Lower leg skin (tissue), 4 donors: ENCODE measurements at places on chromosomes 7 and 10. TPM values are rescaled to one million over a fixed set of nuclear protein-coding genes. Genes with fewer than 3 reads are reported as not detected.

GRCh38 chr7:44967571-44968446, 11.0 kb downstream of the MYO1G start:
- DNase-seq, result no peak

- DNase-seq, result no peak
These were observed 354.2 kb downstream of the GFRA1 start for GRCh38 chr10:115918812-115919211.

DNA sequence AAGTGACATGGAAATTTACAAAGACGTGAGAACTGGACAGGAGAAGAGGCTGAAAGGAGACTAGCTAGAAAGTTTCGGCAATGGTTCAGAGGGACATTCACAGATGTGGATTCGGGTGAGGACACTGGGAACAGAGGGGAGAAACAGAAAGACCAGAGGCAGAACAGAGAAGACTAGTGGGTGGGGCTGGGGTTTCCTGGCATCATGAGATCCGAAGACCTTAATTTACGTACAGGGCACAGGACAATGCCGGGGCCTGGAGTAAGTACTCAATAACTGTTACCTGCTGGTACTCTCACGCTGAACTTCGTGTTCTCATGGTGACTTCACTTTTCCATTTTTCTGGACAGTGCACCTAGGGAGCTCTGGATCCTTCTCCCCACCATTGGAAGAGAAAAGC, 53.5 kb downstream of the VOPP1 start:
- DNase-seq, result no peak

Gene DKK1
- 27.7 TPM for total RNA-seq

GRCh38 chr7:98105942-98106544, 619 bp upstream of the LMTK2 start:
- DNase-seq, result no peak

Gene OR6B1
- not detected for total RNA-seq

DNA sequence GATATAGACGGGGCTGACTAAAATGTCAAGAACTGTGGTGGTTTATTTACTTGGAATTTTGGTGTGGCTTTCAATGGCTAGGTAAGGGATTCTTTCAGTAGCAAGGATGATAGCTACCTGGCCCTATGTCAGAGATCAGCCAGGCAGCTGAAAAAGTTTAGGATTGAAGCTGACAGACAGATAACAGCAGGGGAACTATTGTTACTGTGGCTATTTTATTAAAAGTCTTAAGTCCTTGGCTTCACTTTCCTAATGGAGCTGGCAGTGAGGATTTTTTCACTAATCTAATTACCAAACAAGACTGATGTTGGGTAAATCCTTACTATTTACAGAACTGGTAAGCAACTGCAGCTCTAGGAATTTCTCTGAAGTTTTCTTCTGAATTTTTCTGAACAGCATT, 72.4 kb upstream of the ANLN start:
- no peak for DNase-seq

DNA sequence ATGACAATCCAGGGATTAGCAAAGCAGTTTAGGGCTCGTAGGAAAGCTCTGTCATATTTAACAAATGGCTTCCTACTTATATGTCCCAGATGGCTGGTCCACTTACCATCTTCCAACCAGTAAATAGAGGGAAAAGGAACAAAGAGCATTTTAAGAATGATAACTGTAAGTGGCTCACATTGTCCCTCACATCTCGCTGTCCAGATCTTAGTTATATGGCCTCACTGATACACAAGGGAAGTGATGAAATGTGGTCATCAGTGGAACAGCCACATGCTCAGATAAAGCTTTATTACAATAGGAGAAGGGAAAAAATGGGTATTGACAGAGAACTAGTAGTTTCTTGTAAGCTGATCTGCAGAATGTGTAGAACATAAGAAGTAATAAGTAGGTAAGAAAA, 35.8 kb downstream of the IQUB start:
- DNase-seq, result no peak

DNA sequence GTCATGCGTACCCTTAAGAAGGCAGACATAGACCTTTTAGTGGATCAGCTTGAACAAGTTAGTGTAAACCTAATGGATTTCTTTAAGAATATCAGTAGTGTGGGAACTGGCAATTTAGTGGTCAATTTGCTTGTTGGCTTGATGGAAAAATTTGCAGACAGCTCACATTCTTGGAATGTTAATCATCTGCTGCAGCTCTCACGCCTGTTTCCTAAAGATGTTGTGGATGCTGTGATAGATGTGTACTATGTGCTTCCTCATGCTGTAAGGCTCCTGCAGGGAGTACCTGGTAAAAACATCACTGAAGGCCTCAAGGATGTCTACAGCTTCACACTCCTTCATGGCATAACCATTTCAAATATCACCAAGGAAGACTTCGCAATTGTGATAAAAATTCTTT, 103.4 kb downstream of the ABCA13 start:
- no peak for DNase-seq

- no peak for DNase-seq
These were observed 652.1 kb downstream of the SUGCT start for GRCh38 chr7:40786909-40787308.

- no peak for DNase-seq
These were observed 319.7 kb upstream of the POM121L12 start for GRCh38 chr7:52715701-52716100.

Gene FZD1
- 55.1 TPM for total RNA-seq

- no peak for DNase-seq
These were observed 76.4 kb downstream of the FAM107B start for GRCh38 chr10:14698111-14698828.

GRCh38 chr7:25787336-25787735, 364.7 kb upstream of the NFE2L3 start:
- DNase-seq, result no peak

GRCh38 chr10:123135415-123136141, at the start of gene HMX3:
HMX3 (plus strand) TSS chr10:123135970; CDS start chr10:123136051, 81 bp downstream.
- no peak for DNase-seq

DNA sequence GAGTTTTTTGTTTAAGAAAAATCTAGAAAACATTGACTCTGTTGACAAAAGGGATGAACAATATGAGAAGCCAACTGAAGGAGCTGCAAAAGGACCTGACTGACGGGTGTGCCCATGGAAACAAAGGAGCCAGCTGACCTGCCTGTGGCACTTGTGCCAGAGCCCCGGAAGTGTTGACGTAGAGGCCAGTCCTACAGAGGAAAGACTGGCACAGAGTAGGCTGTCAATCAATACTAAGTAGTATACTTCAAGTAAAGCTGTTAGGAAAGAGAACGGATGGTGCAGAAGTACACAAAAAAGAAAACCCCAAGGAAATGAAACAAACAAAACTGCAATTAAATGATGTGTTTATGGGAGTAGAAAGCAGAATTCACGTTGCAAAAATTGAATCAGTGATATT, 19.0 kb upstream of the ABI1 start:
- no peak for DNase-seq
